ENCODE measurements at places on chromosomes 2 and 18. TPM values are rescaled to one million over a fixed set of nuclear protein-coding genes. Genes with fewer than 3 reads are reported as not detected.

The KANSL1L gene
- 14.0 TPM for total RNA-seq

The C2orf15 gene
- not detected for total RNA-seq

The SANBR gene
- 23.8 TPM for total RNA-seq

The TMEM182 gene
- total RNA-seq, result 0.95 TPM

The FAP gene
- 2.0 TPM for total RNA-seq

The SNORC gene
- 4.0 TPM for total RNA-seq

The MORN2 gene
- 15.0 TPM for total RNA-seq

The TRAK2 gene
- 38.5 TPM for total RNA-seq

All from endothelial cell of umbilical vein (primary cell).